SJCRH30 (cell line): ENCODE measurements at places on chromosomes 16 and 17. TPM values are rescaled to one million over a fixed set of nuclear protein-coding genes. Genes with fewer than 3 reads are reported as not detected.

DNA sequence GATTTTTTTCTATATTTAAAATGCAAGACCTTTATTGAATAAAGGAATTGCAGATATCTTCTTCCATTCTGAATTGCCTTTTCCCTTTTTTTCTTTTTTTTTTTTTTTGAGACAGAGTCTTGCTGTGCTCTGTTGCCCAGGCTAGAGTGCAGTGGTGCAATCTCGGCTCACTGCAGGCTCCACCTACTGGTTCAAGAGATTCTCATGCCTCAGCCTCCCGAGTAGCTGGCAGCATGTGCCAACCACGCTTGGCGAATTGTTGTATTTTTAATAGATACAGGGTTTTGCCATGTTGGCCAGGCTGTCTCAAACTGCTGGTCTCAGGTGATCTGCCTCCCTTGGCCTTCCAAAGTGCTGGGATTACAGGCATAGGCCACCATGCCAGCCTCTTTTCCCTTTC, 151.5 kb downstream of the CEP112 start:
- H3K36me3 ChIP-seq = peaks cover 49% of the 10 kb centered on the region
- H3K4me1 ChIP-seq = no peaks in the 10 kb centered on the region
- no peak overlapping the region for H3K4me3 ChIP-seq
- H3K27ac ChIP-seq = no peak overlapping the region

DNA sequence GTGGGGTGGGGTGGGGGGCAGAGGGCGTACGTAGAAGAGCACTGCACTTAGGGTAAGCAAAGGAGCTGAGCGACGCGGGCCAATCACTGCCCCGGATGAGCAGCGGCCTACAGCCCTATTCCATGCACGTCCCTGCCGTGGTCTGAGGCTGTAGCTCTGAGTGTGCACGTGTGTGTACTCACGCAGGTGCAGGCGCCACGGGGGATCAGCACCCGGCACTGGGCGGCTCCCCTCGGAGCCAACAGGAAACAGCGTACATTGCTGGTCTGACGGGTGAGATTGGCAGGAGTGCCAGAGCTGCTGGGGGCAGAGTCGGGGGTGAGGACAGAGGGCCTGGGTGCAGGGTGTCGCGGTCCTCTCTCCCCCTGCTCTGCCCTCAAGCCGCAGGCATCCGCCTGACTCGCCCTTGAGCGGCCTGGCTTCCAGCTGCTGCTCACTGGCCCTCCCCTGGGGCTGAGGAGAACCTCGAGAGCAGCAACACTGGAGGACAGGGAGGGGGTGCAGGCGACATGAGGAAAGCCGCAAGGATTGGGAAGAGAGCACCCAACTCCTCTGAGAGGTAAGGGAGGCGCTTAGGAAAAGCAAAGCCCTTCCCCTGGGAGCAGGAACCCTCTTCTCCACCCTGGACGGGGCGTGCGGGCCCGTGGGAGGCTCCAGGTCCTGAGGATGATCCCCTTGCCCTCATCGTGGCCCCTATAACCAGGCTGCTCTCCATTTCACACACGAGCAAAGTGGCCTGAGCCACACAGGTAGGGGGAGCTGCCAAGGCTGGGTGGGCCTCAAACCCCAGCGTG, 57.8 kb downstream of the ENGASE start:
- no peaks in the 10 kb centered on the region for H3K36me3 ChIP-seq
- no peak overlapping the region for H3K27ac ChIP-seq
- peaks cover 82% of the 10 kb centered on the region for H3K27me3 ChIP-seq
- DNase-seq = no peak
- no peak overlapping the region for H3K4me3 ChIP-seq
- H3K4me1 ChIP-seq = no peaks in the 10 kb centered on the region

DNA sequence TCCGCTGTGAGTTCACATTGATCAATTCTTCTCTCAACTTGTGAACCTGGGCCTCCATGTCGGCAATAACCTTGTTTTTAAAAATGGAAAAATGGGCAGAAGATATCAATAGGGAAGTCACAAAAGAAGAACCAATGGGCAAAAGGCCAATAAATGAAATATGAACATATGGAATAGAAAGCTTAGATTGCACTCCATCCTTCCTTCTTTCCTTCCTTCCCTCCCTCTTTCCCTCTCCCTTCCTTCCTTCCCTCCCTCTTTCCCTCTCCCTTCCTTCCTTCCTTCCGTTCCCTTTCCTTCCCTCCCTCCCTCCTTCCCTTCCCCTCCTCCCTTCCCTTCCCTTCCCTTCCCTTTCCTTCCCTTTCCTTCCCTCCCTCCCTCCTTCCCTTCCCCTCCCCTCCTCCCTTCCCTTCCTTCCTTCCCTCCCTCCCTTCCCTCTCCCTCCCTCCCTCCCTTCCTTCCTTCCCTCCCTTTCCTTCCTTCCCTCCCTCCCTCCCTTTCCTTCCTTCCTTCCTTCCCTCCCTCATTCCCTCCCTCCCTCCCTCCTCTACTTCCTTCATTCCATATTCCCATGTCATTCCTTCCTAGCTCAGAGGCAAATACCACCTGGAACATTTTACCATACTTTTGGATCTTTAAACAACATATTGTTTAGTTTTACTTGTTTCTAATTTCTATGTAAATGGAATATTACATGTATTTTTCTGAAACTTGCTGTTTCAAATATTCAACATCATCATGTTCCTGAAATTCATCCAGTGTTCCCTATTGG, 290.7 kb upstream of the AXIN2 start:
- H3K27me3 ChIP-seq = no peaks in the 10 kb centered on the region
- DNase-seq = no peak
- no peak overlapping the region for H3K27ac ChIP-seq
- no peaks in the 10 kb centered on the region for H3K4me1 ChIP-seq

DNA sequence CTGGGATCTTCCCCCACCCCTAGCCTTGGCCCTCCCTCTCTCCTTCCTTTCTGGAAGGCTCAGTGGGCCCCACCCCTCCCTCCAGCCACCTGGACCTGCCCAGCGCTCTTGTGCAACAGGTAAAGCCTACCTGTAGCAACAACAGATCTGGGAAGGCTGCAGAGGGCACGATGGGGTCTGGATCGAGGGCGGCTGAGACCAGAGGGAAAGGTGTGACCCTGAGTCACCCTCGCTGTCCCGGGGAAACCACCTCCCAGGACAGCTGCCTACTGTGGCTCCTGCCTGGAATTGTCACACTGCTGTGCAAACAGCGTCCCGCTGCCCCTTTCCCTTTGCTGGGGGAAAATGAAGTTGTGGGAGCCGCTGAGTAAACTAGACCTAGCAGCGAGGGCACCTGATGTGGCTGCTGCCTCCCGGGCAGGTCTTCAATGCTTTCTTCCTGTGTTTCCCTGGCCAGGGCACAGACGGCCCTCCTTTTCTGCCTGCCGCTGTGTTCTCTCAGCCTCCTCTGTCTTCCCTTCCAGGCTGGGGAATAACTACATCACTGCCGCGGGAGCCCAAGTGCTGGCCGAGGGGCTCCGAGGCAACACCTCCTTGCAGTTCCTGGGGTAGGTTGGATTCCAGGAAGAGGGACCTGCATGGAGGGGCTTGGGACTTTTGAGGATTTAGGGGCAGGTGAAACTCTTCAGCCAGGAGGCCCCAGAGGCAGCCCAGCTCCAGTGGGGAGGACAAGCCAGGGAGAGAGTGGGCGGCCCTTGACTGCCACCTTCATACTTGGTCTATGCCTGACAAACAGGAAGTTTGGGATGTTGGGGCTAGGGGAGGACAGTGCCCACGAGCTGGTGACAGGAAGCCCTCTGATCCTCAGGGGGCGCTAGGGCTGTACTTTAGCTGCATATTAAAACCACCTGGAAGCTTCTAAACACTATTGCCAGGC, 22.2 kb upstream of the CYLD start:
- no peaks in the 10 kb centered on the region for H3K36me3 ChIP-seq
- H3K27me3 ChIP-seq = 0 out of 2 replicates have a peak, but pooled peaks cover 5% of the 10 kb centered on the region
- no peaks in the 10 kb centered on the region for H3K4me1 ChIP-seq

The NUBP1 gene
- 33.5 and 36.1 TPM in 2 replicates for total RNA-seq

GRCh38 chr17:62121025-62121730, 56.1 kb upstream of the MED13 start:
- no peak for DNase-seq
- H3K36me3 ChIP-seq = no peaks in the 10 kb centered on the region
- H3K4me3 ChIP-seq = no peak overlapping the region
- H3K4me1 ChIP-seq = no peaks in the 10 kb centered on the region
- H3K27me3 ChIP-seq = no peaks in the 10 kb centered on the region
- H3K27ac ChIP-seq = no peak overlapping the region

The CCL3 gene
- not detected in 2 replicates for total RNA-seq

The SECTM1 gene
- 0.36 and 1.1 TPM in 2 replicates for total RNA-seq

The FGF11 gene
- total RNA-seq = 4.0 and 5.0 TPM in 2 replicates

GRCh38 chr16:12339686-12340085, 363.2 kb downstream of the SNX29 start:
- no peak overlapping the region for H3K4me3 ChIP-seq
- peaks cover 5% of the 10 kb centered on the region; the same call in 1 of the 2 replicates for H3K4me1 ChIP-seq
- H3K27me3 ChIP-seq = no peaks in the 10 kb centered on the region
- no peak for DNase-seq
- no peak overlapping the region for H3K27ac ChIP-seq

DNA sequence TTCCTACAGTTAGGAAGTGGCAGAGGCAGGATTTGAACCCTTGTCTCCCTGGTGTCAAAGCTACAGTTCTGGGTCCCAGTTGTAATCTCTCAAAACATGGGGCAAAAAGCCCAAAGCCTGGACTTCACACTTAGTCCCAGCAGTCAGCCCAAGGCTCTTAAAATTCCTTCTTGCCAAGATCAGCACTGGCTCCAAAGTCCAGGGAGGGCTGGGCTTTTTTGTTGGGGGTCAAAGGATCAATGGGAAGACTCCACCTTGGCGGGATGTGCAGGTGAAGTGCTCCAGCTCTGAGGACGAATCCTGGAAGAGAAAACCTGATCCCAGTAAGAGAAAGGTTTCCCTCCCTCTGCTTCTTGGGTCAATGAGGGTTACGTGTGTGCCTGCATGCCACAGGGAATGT, 195.5 kb downstream of the HAPSTR1 start:
- H3K27ac ChIP-seq = no peak overlapping the region
- H3K4me1 ChIP-seq = no peaks in the 10 kb centered on the region
- no peaks in the 10 kb centered on the region for H3K27me3 ChIP-seq
- no peak overlapping the region for H3K4me3 ChIP-seq

GRCh38 chr16:66344533-66345145, 21.9 kb upstream of the CDH5 start:
- H3K27me3 ChIP-seq = no peaks in the 10 kb centered on the region
- peak; percentile 79 for DNase-seq
- H3K4me3 ChIP-seq = no peak overlapping the region

DNA sequence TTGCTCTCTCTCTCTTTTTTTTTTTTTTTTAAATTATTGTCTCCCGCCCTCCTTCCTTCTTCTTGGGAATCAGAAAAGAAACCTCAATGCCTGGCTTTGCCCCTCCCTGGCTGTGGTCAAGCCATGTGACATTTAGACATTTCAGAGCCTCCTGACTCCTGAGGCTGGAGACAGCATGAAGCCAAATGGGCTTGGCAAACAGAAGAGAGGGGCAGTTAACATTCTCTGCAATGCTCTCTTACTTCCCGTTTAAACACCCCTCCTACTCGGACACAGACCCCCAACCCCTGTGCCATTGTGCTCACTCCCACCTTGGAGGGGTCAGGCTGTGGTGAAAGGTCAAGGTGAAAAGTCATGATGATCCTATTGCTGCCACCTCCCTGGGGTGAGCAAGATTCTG, 14.7 kb upstream of the MEOX1 start:
- no peak overlapping the region for H3K27ac ChIP-seq
- H3K36me3 ChIP-seq = no peaks in the 10 kb centered on the region
- H3K4me3 ChIP-seq = no peak overlapping the region
- no peak for DNase-seq
- H3K4me1 ChIP-seq = peaks cover 3% of the 10 kb centered on the region; the same call in 1 of the 2 replicates

DNA sequence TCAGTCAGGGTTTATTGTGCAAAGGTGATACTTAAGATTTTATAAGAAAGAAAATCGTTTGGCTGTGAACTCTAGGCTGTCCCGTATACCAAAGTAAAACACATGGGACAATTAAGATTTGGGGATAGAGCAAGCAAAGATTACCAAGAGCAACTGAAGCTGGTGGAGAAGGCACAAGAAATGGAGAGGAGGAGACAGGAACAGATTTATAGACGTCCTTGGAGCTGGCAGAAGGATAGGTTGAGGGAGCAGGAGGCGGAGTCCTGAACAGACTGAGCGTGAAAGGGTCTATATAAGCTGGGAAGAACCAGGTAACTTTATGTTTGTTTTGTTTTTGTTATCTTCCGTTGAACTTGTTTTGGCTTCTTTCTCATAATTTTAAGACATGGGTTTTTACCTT, 3.8 kb downstream of the TNRC6C start:
- no peak overlapping the region for H3K4me3 ChIP-seq
- no peaks in the 10 kb centered on the region for H3K36me3 ChIP-seq
- H3K27ac ChIP-seq = no peak overlapping the region
- peaks cover 7% of the 10 kb centered on the region; the same call in 1 of the 2 replicates for H3K27me3 ChIP-seq

- no peaks in the 10 kb centered on the region for H3K4me1 ChIP-seq
- H3K27me3 ChIP-seq = no peaks in the 10 kb centered on the region
- no peak for DNase-seq
- no peak overlapping the region for H3K4me3 ChIP-seq
- H3K27ac ChIP-seq = no peak overlapping the region
Observed at GRCh38 chr16:4510747-4511426, 27.7 kb downstream of the CDIP1 start.

DNA sequence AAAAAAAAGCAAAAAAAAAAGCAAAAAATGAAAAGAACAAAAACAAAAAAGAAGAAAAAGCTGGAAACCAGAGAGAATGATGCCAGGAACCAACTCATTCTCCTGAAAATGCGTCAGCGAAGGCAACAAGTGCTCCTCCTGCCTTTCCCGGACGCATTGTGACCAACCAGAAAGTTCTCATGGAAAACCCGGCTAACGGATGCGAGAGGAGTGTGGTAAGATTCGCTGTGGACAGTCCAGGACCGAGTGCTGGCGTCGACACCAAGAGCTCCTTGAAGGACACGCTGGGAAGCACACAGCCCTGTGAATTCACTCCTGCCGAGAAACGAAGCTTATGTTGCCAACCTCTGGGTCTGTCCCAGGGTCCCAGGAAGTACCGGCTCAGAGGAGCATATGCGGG, 43.4 kb downstream of the METRNL start:
- H3K4me1 ChIP-seq = peaks cover 3% of the 10 kb centered on the region; the same call in 1 of the 2 replicates
- no peak for DNase-seq
- no peaks in the 10 kb centered on the region for H3K36me3 ChIP-seq

DNA sequence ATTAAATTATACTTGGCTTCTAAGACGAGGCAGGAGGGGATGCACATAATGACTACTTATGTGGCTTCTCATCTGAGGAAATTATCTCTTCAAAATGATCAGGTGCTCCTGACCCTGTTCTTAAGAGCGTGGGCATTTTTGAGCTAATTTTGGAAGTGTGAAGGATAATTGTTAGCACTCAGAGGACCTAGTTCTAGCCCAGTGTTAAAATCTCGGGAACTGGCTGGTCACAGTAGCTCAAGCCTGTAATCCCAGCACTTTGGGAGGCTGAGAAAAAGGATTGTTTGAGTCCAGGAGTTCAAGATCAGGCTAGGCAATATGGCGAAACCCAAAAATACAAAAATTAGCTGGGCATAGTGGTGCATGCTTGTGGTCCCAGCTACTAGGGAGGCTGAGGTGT, 103.0 kb upstream of the DHX40 start:
- H3K27me3 ChIP-seq = no peaks in the 10 kb centered on the region
- no peak for DNase-seq
- H3K27ac ChIP-seq = no peak overlapping the region
- no peak overlapping the region for H3K4me3 ChIP-seq

DNA sequence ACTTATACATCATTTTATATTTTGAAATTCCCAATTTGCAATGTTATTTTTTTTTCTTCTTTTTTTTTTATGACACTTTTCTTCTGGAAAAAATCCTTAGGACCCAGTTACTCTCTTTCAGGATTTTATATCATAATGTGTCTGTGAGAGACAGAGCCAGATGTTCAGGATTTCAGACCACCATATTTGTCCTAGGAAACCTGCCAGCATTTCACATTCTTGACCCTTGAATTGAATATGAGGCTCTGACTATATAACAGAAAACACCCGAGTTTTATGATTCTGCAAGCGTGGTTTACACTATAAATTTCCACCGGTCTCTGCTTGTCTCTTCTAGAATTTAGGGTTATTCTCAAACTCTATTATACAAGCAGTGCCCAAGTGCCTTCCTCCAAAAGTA, 621.0 kb downstream of the WWOX start:
- H3K27me3 ChIP-seq = no peaks in the 10 kb centered on the region
- peak overlapping the region; percentile 21 for H3K27ac ChIP-seq
- H3K36me3 ChIP-seq = no peaks in the 10 kb centered on the region
